ENCODE measurements at places on chromosomes 7 and 10. TPM values are rescaled to one million over a fixed set of nuclear protein-coding genes. Genes with fewer than 3 reads are reported as not detected.

CRTAC1 gene
- not detected for total RNA-seq

FLNC gene
- total RNA-seq = 96.6 TPM

GDF2 gene
- total RNA-seq = not detected

NPSR1 gene
- total RNA-seq = not detected

CYP3A5 gene
- total RNA-seq = 3.2 TPM

STEAP1 gene
- 6.5 TPM for total RNA-seq

SUN3 gene
- 0.24 TPM for total RNA-seq

PITRM1 gene
- total RNA-seq = 92.3 TPM

EEPD1 gene
- total RNA-seq = 9.4 TPM

STAG3 gene
- 0.83 TPM for total RNA-seq

ZNF804B gene
- not detected for total RNA-seq

ZNF727 gene
- not detected for total RNA-seq

- no peak for DNase-seq
Observed at GRCh38 chr10:88086187-88086960, 222.9 kb downstream of the PTEN start.

GRCh38 chr10:116281775-116282174 is 8.8 kb upstream of the GFRA1 start:
- DNase-seq = no peak

DNA sequence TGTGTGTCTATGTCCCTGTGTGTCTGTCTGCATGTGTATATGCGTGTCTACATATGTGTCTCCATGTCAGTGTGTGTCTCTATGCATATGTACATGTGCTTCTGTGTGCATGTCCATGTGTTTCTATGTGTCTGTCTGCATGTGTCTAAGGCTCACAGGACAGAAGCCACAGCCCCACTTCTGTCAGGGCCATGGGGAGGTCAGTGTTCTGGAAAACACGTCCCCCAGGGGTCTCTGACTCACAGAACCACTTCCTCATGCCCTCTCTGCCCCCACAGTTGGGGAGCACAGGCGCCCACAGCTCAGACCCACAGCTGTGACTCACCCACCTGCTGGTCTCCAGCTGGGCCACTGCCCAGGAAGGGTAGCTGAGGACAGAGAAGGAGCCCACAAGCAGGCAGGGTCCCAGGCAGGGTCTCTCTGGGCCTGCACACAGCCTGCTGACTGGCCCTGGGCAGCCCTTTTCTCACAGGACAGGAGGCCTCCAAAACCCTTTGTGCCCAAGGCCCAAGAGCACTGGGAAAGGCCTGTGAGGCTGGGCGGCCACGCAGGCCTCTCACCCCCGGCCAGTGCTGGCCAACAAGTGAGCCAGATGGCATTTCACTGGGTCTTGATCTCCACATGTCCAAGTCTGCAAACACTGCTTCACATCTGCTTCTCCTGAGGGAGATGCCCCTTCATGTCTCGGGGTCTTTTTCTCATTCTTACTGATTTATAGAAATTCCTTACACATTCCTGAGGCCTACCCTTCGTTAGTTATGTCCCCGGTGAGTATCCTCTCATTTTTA is 102.9 kb upstream of the FAM20C start:
- DNase-seq = peak; percentile 88

- DNase-seq = peak; percentile 88
Observed at GRCh38 chr7:64665980-64666662, at the start of gene ZNF107. ZNF107 (plus strand) TSS chr7:64666133; CDS start chr7:64666283, 150 bp downstream.

DNA sequence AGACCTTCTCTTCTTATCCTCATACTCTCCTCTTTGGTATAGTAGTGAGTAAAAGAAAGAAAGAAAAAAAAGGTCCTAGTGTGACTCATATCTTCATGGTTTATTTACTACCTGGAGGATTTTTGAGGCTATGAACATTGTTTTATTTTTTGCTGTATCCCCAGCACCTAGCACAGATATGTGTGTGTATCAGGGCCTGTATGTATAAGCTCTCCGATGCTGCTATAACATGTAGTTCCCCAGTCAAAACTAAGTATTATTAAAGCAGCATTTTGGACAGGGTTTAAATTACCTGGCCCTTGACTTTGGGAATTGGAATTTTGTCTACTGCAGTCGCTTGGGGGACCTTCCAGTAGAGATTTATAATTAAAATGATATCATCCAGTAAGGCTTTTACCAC is 46.3 kb downstream of the PYROXD2 start:
- no peak for DNase-seq

GRCh38 chr10:117797296-117797695 is 249.4 kb downstream of the RAB11FIP2 start:
- DNase-seq = no peak

DNA sequence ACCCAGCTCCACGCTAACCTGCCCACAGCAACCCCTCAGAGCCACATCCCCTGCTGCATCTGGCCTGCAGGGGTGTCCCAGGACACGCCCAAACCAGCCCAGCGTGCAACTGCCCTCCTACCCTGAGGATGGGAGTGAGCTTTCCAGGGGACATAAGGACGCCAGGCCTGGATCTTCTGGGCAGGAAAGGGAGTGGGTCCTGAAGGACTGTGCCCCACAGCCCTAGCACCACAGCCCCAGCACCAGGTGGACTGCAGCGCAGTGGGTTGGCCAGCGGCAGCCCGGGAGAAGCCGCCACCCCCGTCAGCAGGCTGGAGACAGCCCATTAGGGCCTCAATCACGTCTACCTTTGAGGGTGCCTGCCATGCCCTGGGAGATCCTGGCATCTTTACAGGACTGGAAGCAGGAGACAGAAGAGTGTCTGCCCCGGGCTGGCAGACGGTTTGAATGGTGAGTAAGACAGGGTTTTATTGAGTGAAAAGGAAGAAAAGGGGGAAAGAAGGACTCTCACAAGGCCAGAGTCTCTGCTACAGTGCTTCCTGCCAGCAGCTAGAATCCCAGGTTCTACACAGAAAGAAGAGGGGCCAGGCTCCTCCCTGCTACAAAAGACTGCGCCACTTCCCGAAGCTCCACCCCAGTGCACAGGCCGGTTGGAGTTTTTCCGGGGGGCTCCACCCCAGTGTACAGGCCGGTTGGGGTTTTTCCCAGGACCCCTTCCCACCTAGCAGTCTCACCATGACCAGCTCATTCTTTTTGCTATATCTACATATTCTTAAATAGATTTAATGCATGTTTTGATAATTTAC is 69.8 kb upstream of the KCTD7 start:
- no peak for DNase-seq

GRCh38 chr7:120949393-120949911 is 1.1 kb upstream of the ING3 start:
- no peak for DNase-seq

GRCh38 chr10:32268788-32269187 is 78.2 kb downstream of the EPC1 start:
- no peak for DNase-seq

DNA sequence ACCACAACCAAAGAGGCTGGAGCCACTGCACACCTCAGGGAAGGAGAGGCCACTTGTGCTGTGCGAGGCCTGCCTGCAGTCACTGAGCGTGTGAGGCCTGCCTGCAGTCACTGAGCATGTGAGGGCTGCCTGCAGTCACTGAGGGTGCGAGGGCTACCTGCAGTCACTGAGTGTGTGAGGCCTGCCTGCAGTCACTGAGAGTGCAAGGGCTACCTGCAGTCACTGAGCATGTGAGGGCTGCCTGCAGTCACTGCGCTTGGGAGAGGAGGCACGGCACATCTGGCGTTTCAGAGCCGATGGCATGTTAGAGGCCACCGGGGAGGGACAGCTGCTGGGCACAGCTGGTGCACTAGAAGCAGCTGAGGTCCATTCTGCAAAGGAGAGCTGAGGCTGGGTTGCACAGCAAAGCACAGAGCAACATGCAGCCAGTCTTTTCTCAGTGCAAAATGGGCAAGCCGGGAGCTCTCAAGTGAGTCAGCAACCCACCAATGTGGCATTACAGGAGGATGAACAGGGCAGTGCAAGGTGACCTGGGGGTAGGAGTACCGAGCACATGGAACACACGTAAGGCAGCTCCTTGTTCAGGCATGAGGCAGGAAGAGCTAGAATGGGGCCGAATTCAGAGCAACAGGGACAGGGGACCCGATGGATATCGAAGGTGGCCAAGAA is 540.1 kb downstream of the PTPRN2 start:
- DNase-seq = no peak

- DNase-seq = no peak
Observed at GRCh38 chr10:63603709-63604445, 82.7 kb downstream of the REEP3 start.

- DNase-seq = no peak
Observed at GRCh38 chr7:102077081-102077480, 209.6 kb upstream of the SH2B2 start.

GRCh38 chr7:133180717-133181116 is 72.2 kb upstream of the EXOC4 start:
- DNase-seq = no peak

DNA sequence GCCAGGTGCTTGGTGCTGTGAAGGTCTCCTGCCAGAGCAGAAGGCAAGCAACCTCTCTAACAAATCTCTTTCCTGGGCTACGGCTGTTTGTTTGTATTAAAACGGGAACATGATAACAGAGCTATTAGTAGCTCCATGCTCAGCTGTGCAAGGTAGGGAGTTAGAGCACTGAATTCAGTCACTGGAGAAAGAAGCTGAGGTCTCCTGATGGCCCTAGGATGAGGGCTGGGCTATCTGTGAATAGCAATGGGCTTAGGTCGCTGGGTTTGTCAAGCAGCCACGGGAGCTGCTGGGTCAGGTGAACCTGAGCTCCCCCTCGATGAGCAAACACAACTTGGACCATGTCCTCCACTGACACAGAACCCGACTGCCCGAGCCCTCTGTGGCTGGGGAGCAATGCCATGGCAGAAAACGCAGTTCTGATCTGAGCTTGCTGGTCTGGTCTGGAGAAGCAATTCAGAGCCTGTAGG is 24.4 kb downstream of the TACC2 start:
- DNase-seq = no peak

DNA sequence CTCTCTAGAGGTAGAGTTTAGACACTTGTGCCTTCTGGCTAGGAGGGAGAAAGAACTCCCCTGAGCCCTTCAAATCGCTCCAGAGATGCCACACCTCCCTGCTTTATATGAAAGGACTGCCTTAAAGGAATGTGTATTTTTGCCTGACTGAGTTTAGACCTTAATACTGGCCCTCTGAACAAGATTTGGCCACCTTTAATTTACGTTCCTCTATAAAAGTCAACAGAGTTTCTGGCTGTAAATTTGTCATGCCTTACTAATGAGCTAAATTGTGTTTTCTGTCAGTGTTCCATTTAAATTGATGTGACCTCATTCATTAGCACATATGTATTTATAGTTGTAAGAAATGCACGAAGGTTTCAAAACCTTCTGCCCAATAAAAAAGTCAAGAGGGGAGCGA is 48.0 kb downstream of the SEMA3C start:
- no peak for DNase-seq

Data from PC-9 (cell line).